Stimulated activated CD8-positive, alpha-beta memory T cell treated with anti-CD3 and anti-CD28 coated beads, Interleukin-7, amount 100 ng/mL, for 48 hours (primary cell): ENCODE measurements at places on chromosomes 1 and 21.
A peak's percentile ranks its signal among the peaks of the same experiment; 100 is the strongest.

GRCh38 chr21:38768471-38769063 is 37.2 kb upstream of the ETS2 start:
- peak; percentile 38 for DNase-seq

DNA sequence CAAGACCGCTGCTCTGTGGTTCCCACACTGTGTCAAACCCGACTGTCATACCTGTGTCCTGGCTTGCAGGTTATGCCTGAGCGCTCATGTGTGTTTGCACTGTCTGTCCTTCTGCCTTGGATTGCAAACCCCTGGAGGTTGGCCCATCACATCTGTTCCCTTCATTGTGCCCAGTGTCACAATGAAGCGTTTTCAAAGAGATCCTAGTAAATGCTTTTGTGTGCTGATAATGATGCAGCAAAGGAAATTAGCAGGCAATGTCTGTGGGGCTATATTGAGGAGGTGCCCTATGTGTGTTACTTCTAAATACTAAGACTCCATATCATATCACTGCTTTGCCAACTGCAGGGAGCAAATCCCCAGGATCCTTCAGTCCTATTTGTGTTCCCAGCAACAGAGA is 424.4 kb upstream of the NFIA start:
- no peak for DNase-seq

DNA sequence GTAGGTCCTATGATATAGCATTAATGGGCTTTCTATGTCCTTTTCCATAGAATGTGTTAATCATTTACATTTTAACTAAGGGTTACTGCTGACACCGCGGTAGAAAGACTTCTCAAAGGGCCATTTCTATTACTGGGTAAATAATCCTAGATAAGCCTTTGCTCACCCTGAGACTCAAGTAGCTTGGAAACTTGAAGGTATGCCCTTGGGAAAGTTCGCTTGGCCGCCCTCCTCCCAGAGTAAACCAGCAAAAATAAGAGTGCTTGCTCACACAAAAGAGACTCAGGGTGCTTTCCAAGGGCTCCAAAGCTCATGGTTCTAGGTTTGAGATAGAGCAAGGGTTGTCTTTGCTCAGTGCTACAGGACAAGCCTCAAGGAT is 85.8 kb upstream of the TMPRSS2 start:
- no peak for DNase-seq

GRCh38 chr1:202812176-202813026 is 1.6 kb downstream of the PCAT6 start:
- DNase-seq = no peak

GRCh38 chr1:89945852-89946476 is 48.9 kb upstream of the ZNF326 start:
- DNase-seq = peak; percentile 7

GRCh38 chr1:119133987-119134386 is 6.5 kb downstream of the WARS2 start:
- DNase-seq = no peak

GRCh38 chr1:173137107-173137706 is 69.9 kb downstream of the TNFSF4 start:
- no peak for DNase-seq

- peak; percentile 67 for DNase-seq
These were observed 8.9 kb downstream of the VPS26C start for GRCh38 chr21:37257967-37258877.

- DNase-seq = no peak
These were observed 50.7 kb downstream of the GALNT2 start for GRCh38 chr1:230117694-230118093.

- no peak for DNase-seq
These were observed 61.3 kb upstream of the PLD5 start for GRCh38 chr1:242585616-242586359.

DNA sequence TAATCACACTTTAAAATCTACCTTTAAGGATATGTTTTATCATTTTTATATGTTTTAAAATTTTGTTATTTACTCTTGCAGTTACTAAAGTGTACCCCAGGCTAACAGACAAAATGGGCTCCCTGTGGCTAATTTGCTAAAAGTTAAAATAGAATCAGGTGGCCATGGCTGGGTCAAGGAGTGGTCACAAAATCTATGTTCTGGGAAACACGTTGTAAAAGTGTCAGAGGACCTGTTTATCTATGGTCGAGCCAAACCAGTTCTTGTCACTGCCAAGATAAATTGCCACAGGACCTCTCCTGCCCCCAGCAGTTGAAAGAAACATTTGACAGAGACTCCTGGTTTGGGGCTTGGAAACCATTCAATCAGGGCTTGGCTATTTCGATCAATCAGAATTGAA is 21.2 kb upstream of the TTLL7 start:
- no peak for DNase-seq

GRCh38 chr1:907611-908451 is 15.9 kb upstream of the SAMD11 start:
- DNase-seq = no peak

- DNase-seq = no peak
These were observed 158.9 kb upstream of the JUN start for GRCh38 chr1:58942759-58943191.

- no peak for DNase-seq
These were observed 82.0 kb downstream of the UCHL5 start for GRCh38 chr1:192977089-192977706.

DNA sequence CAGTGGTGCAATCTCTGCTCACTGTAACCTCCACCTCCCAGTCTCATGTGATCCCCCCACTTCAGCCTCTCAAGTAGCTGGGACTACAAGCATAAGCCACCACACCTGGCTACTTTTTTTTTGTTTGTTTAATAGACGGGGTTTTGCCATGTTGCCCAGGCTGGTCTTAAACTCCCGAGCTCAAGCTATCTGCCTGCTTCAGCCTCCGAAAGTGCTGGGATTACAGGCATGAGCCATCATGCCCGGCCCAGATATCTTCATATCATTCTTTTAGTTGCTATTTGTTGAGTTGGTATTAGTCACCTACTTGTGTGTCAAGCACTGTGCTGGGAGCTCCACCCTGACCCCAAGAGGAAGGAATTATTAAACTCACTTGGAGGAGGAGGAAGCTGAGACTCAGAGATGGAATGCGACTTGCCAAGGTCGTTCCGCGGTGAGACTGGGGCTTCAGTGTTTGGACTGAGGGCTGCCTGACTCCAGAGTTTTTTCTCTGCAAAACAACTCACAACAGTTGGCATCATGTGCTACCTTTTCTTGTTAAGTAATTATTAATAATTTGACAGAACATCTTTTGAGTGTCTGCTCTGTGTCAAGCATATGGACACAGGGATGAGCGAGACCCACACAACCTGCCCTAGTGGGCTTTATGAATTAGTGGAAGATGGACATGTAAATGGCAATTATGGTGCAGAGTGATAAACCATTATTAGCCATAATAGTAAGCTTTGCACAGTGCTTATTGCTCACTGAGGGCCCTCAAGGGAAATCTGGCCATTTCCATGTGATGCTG is 132.0 kb downstream of the FOXD2 start:
- DNase-seq = no peak

DNA sequence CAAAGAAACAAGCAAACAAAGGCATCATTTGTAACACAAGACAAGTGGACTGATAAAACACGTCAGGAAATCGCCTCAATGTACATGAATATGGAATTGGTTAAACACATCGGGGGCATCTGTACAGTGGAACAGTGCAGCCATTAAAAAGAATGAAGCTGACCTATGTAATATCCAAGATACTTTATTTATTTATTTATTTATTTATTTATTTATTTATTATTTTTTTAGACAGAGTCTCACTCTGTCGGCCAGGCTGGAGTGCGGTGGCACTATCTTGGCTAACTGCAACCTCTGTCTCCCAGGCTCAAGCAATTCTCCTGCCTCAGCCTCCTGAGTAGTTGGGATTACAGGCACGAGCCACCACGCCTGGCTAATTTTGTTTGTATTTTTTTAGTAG is 75.4 kb upstream of the SLC45A1 start:
- no peak for DNase-seq

DNA sequence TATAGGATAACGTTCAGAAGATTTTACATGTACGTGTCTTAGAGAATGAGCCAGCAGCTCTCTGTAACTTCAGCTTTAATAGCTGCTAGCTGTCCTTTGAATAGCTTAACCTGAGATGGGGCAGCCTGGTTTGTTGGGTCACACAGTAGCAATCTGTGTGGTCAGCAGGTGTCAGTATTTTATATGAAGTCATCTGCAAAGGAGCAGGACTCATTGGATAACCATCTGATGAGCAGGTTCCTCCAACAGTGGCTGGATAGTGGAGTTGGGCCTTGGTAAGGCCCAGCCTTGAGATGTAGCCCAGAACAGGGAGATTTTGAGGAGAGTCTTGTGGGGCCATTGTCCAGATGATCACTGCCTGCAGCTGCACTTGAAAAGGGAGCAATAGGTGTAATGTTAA is 6.4 kb downstream of the GSTM5 start:
- DNase-seq = no peak
